ENCODE measurements at places on chromosomes 6 and 20. TPM values are rescaled to one million over a fixed set of nuclear protein-coding genes. Genes with fewer than 3 reads are reported as not detected.

MUC21 gene
- total RNA-seq, result not detected

SLC22A7 gene
- not detected for total RNA-seq

ERVFRD-1 gene
- not detected for total RNA-seq

ARMH2 gene
- total RNA-seq, result not detected

FERMT1 gene
- total RNA-seq, result 3.9 TPM

C20orf202 gene
- total RNA-seq, result not detected

EFCAB8 gene
- 0.22 TPM for total RNA-seq

ID4 gene
- total RNA-seq, result 49.3 TPM

POU5F1 gene
- 0.97 TPM for total RNA-seq

PEX3 gene
- 25.4 TPM for total RNA-seq

PAQR8 gene
- total RNA-seq, result 5.4 TPM

CASS4 gene
- total RNA-seq, result 0.11 TPM

OR2J3 gene
- total RNA-seq, result not detected

RNF144B gene
- 16.6 TPM for total RNA-seq

TAAR5 gene
- not detected for total RNA-seq

IL17F gene
- not detected for total RNA-seq

REM1 gene
- 0.76 TPM for total RNA-seq

MICAL1 gene
- total RNA-seq, result 45.2 TPM

AHI1 gene
- 47.8 TPM for total RNA-seq

PSORS1C1 gene
- total RNA-seq, result 3.1 TPM

DPM1 gene
- total RNA-seq, result 86.4 TPM

KIF25 gene
- not detected for total RNA-seq

BPIFA1 gene
- not detected for total RNA-seq

All from articular chondrocyte of knee joint (primary cell).